HCEC 1CT (cell line): ENCODE measurements at places on chromosomes 3 and 15.

- no peak for DNase-seq
These were observed 52.9 kb upstream of the FSIP1 start for GRCh38 chr15:39835550-39835949.

DNA sequence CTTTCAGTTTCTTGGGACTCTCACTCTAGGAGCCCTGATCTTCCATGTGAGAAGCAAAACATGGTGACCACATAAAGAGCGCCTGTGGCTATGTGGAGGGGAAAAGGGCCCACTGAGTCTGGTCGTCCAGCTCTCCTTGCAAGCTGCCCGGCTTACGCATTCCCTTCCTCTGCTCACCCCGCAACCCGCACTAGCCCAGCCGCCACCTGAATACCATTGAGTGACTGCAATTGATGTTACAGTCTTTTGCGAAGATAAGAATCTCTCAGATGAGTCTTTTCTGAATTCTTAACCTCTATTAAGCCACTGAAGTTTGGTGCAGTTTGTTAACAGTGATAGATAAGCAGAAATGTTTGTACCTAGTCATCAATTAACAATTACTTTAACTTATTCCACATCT, 589.0 kb upstream of the DPPA4 start:
- DNase-seq = peak; percentile 1

GRCh38 chr15:88255484-88256278, 858 bp downstream of the NTRK3 start:
- DNase-seq = no peak

DNA sequence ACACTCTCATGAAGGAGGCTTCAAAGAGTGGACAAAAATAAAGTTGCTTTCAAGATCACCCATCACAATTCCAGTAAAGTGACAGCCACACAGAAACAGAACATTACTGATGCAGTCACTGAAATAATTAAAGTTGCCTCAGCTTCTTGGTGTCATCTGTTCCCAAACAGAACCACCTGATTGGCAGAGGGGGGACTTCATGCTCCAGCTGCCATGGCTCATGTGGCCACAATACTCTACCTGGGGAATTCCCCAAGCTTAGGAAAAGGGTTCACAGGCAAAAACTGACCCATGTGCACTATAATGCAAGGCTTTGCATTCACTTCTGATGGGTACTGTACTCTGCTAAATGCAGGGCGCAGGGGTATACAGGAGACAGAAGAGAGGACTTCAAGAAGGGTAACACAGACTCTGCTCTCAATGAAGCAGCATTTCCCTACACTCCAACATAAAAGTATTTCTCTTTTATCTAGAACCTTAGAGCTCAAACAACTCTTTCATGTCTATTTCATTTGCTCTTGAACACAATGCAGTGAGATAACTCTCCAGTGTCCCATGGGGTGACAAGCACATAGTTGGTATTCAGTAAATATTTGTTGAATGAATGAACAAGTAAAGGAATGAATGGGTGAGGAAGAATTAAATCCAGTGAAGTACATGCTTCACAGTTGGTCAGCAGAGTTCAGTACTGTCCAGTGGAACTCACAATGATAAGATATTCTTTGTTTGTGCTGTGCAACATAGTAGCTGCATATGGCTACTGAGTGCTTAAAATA, 8.6 kb upstream of the CTNNB1 start:
- no peak for DNase-seq
